ENCODE measurements at places on chromosomes 12 and 14.

DNA sequence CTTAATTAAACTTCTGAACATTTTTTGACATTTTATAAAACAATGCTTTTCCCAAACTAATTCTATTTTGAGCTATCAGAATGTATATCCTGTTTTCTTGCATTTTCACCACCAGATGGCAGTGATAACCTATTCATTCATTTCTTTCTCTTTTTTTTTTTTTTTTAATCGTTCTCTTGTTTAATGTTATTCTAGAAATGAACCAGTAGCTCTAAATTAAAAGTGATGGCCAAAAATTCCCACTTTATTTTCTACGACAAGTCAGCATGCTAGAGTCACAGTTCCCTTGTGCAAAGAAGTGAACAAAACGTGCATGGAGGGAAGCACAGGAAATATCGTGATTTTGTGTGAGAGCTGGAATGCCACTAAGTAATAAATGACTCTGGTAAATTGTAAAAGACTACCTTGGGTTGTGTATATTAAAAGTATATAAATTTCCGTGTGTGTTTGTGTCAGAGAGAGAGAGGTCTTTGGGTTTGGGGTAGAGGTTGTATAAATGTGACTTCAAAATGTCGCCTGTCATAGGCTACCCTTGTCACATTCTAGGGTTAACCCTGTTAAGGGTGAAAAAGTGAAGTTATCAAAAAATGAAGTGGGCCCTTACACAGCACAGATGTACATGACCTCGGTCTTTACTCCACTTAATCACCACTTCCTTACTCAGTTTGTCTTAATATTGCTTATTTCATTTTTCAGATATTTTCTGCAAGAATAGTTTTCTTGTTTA is 40.4 kb upstream of the LDHB start:
- peak; percentile 64 for DNase-seq

GRCh38 chr14:75487155-75487671 is 35.1 kb upstream of the BATF start:
- DNase-seq: no peak

DNA sequence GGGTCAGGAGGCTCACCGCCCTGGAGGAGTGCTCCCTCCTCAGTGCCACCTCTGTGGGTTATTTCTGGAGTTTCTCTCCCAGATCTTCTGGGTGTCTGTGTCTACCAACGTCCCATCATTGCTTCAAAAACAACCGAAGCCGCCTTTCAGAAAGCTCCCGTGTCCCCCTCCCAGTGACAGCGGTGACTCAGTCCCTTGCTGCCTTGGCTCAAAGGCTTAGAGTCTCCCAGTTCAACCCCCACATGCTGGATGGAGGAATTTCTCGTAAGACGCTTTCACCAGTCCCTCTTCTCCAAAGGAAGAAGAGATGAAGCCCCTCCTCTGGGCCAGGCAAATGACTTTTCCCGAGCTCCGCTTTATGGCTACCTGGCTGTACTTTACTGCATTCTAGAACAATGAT is 146.6 kb downstream of the RBM19 start:
- DNase-seq: no peak

- DNase-seq: no peak
Measured at GRCh38 chr12:121441555-121441954, 41.6 kb downstream of the RNF34 start.

DNA sequence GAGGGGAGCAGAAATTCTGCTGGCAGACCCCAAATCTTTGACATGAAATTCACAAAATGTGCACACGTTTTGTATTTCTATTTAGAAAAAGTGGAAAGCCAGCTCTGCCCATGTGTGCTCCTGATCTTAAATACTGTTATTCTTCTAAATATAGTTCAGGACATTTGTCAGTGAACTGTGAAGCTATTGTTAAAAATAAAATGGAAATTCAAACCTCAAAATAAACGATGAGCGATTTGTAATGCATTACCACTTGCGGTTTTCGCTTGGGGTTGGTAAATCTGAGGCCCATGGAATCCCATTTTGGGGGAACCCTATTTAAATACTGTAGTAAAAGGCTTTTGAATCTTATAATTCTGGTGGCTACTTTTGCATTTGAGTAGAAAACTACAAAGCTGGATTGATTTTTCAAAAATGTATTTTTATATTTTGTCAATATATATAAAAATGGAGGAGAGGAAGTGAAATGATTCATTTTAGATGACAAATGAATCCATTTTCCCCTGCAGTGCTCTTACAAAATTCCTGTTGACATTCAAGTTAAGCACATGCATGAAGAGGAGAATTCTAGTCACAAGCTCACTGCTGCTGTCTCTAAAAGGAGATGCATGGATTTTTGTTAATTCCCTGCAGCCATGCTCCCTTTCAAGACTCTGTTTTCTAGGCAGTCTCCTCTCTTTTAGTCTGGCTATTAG is 47.1 kb downstream of the FLRT2 start:
- peak; percentile 48 for DNase-seq

DNA sequence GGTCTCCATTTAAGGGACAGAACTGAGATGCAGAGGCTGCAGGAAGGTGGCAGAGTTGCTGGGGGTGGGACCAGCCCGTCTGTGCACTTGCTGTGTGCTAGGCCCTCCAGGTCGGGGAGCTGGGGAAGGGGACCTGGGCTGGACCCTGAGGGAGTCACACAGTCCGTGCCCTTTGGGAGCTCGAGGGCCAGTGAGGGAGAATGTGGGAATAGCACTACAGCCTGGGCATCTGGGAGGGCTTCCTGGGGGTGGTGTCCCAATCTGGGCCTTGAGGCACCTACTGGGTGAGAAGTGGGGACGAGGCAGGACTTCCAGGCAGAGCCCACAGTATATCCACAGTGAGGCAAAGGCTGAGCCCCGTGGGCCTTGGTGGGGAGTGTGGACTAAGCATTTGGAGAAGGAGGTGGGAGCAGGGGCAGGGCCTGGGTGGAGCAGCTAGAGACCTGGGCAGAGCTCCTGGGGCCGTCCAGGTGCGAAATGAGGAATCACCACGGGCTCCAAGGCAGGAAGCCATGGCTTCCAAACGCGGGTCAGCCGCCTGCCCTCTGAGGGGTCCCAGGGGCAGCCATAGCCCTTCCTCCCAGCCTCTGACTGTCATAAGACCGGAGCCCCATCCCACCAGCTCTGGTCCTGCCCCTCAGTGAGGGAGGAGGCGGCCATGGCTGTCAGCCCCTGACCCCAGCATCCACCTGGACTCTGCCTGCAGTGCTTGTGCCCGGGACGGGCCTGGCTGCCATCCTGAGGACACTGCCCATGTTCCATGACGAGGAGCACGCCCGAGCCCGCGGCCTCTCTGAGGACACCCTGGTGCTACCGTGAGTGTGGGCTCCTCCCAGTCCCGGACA is 6.6 kb downstream of the ASPG start:
- no peak for DNase-seq
